ENCODE measurements at places on chromosomes 3 and 15.

DNA sequence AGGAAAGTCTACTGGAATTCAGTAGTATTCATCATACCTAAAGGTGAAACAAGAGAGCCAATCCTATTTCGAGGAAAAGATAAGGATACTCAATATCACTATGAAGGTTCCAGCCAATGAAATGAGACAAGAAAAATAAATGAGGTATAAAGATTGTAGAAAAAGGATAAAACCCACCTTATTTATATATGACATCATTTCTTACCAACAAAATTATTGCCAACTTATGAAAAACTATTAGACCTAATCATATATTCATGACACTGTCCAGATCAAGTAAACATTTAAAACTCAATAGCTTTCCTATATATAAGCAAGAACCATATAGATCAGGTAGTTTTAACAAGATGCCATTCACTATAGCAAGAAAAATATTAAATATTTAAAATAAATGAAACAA lies 110.4 kb upstream of the NR2E3 start:
- DNase-seq: no peak

DNA sequence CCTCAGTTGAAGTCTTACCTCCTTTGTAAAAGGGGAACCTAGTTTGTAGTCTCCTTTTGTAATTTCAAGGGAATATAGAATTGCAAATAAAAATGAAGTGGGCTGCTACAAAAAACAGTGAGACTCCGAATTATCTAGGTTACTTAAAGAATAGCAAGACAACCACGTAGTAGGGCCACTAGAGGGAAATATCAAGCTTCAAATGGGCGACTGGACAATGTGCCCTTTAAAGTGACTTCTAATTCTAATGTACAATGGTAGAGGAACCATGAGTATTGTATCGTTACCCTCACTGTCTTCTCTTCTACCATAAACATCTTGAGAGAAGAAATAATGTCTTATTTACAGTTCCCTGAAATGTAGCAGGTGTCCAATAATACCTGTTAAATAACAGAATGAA lies 56.3 kb downstream of the TP63 start:
- DNase-seq: no peak

DNA sequence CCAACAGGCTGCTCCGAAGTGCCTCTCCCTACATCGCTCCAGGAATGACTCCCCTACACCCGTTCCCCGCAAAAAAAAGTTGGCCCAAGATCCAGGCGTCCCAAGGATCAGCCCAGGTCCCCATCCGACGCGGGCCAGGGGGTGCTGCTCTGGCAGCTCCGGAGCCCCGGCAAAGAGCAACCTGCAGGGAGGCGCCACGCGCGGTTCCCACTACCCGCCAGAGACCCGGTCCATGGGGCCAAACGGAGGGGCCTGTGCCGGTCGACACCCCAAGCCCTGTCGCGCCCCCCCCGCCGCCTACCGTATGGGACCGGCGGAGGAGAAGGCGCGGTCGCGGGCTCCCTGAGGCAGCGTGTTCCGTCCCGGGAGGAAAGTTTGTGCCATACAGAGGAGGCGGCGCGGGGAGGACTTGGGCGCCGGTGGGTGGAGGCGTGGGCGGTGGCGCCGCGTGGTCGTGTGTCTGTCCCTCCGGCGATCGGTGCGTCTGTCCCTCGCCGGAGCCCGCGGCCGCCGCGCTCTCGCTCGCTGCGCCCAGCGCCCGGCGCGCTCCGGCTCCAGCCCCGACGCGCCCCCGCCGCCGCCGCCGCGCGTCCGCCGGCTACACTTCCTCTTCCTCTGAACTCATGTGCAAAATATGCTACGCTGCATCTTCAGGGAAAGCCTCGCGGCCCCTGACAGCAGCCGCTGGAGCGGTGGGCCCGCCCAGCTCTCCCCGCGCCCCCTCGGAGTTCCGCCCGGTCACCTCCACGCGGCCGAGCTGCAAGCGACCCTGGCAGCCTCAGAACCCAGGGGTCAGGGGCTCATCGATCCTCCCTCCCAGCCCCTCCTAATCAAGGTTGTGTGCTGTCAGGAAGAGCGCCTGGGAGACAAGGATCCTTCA lies at the start of gene RFTN1:
Gene RFTN1 (minus strand): TSS at position 559 of the 880 bp plus-strand sequence. CDS start 19,830 bp downstream, outside the sequence.
- DNase-seq: peak; percentile 75

- no peak for DNase-seq
These were observed 545.5 kb upstream of the MDFIC2 start for GRCh38 chr3:70857916-70858315.

DNA sequence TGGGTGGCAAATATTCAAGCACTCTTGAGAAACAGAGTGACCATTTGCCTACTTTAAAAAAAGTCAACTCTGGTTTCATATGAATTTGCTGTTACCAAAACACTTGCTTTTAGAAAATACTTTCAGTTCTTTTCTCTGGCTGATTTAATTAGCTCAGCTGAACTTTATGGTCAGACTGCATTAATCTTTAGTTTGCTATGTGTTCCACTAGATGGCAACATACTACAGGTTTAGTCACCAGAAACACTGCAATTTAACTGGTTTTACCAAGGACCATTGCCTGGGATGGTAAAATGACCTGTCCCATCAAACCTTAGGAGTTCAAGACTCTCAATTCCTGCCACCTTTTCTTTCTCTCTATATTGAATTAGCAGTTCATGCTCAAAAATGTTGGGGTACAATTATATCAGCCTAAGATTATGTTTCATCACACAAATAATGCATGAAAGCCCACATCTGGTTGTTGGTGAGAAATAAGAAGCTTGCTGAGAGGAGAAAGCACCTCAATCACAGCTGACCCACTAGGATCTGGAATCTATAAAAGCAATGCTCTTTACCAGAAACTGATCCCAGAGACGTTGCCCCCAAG lies 14.2 kb downstream of the EIF4E3 start:
- DNase-seq: no peak

DNA sequence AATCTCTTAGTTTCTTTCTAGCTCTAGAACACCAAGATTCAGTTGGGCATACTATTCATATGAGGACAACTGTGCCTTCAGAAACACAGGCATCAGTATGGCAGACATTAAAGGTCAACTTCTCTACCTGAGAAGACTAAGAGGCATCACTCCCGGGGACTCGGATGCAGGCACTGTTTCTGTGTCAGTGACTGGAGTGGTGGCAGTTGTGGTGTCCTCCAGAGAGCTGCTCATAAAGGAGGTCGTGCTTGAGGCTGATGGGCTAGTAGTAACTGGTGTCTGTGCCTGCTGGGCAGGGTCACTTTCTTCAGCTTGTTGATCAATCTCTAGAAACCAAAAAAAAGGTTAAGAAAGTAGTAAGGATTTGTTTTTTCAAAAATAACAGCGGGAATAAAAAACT lies 75.2 kb downstream of the FBXL22 start:
- no peak for DNase-seq

DNA sequence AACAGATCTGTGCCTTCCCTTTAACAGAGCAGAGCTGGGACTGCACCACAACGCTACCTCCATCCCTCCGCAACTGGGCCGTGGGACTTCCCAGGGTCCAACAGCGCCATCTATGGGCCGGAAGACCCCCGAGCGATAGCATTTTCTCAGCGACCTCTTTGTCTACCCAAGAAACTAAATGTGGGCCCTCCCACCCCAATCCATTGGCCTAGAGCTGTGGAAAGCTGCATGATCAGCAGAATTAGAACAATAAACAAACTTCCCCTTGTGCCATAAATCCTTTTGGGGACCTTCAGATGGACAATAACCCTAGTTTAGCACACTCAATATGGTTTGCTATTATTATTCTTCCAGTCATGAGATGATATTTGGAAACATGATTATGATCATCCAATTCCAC lies 74.8 kb upstream of the NTRK3 start:
- no peak for DNase-seq

- no peak for DNase-seq
These were observed 566.9 kb upstream of the CCDC54 start for GRCh38 chr3:106810300-106810875.

DNA sequence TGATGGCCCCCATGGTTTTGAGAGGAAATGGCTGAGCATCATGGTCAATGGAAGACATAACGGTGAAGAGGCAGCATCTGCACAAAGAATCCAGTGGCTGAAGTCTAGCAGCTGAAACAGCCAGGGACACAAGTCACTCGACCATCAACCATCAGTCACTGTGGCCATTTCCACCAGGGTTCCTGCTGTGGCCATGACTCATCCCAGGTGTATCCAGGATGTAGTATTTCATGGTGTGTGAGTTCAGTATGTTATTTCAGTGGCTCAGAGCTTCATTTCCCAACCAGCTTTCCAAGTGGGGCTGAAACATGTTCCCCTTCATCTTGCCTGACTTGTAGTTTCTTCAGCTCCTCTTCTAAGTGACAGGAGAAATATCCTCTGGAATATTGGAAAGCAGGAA lies 47.8 kb upstream of the WNT5A start:
- no peak for DNase-seq

DNA sequence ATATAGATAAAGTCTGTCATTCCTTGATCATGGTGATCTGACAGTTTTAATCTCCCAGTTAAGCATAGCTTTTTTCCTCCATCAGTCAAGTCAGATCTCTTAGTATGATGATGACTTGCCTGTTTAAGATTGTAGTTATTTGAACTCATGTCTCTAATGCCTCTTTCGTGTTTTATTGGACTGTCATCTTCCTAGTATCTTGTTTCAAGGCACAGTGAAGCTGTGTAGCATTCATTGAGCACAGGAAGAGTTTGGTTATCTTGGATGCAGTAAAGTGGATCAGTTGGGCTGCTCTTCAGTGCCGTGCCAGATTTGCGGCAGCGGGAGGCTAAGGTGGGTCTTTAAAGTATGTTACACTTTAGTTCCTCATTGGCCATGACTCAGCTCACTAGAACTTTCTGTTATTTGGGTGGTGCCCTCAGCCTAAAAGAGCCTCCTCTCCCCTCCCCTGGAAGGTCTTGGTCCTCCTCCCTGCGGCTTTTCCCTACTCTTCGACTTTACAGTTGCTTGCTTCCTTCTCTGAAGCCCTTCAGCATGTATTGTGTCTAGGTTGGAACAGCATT lies 45.7 kb upstream of the SKOR1 start:
- no peak for DNase-seq

GRCh38 chr3:71164881-71165280 lies 418.6 kb downstream of the FOXP1 start:
- no peak for DNase-seq

GRCh38 chr3:46110701-46111493 lies 83.6 kb upstream of the XCR1 start:
- peak; percentile 43 for DNase-seq

DNA sequence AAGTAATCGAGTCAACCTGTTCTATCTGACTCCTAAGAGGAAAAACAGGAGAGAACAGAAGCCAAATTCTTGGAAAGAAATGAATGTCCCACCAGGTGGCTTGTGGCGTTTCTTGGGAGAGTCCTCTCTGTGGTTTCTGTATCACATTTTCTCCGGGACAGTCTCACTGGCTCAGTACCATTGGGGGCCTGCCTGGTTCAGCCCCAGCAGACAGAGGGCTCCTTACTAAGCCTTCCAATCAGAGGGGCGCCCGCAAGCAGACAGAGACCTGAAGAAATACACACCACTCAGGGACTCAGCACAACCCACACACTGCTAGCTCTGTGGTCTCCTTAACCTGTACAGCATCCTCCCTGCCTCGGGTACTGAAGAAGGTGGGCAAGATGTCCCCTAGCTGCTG lies 302.1 kb downstream of the TLE3 start:
- no peak for DNase-seq

- no peak for DNase-seq
These were observed 78.0 kb upstream of the KCNH8 start for GRCh38 chr3:19070325-19070724.

- DNase-seq: no peak
These were observed 15.2 kb upstream of the ANKDD1A start for GRCh38 chr15:64896371-64897069.

- no peak for DNase-seq
These were observed 25.5 kb upstream of the SPTBN5 start for GRCh38 chr15:41919201-41919820.

DNA sequence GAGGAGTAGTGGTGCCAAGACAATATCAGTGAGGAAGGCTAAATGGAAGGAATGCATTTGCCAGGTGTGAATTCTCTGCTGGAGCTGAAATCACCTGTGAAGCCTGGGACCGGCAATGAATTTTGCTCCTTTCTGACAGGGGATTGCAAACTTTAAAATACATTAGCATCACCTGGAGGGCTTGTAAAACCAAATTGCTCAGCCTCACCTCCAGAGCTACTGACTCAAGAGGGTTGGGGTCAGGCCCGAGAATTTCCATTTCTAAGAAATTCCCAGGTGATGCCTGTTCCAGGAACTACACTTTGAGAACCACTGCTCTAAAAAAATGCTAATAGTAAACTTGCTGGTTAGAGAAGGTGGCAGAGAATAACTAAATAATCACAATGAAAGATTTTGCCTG lies 445.6 kb upstream of the RBMS3 start:
- DNase-seq: no peak

GRCh38 chr3:8987645-8988383 lies 24.5 kb upstream of the RAD18 start:
- DNase-seq: peak; percentile 57

- DNase-seq: no peak
These were observed 569.0 kb downstream of the TUSC7 start for GRCh38 chr3:117278424-117279190.

DNA sequence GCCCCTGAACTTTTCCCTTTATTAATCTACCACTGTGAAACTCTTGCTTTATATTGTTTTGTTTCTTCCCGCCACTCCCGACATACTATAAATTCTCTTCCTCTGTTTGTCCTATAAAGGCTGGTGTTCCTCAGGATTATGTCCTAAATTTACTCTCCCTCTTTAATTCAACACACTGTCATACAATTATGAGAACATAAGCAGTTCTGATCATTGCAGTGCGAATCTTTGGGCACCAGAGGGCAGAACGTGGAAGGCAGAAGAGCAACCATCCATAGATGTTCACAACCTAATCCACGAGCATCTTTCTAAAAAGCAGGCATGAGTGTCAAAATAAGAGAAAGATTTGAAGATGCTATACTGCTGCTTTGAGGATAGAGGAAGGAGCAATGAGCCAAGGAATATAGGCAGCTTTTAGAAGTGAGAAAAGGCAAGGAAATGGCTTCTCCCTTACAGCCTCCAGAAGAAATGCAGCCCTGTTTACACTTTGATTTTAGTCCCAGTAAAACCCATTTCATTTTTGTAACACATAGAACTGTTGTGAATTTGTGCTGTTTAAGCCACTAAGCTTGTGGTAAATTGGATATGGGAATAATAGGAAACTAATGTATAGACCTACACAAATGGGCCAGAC lies 179.4 kb downstream of the GBE1 start:
- DNase-seq: no peak

- DNase-seq: no peak
These were observed 195.7 kb downstream of the ZPLD1 start for GRCh38 chr3:102630531-102630930.

- DNase-seq: no peak
These were observed 69.6 kb upstream of the PPIB start for GRCh38 chr15:64232400-64232799.

GRCh38 chr15:45187894-45188830 lies at the start of gene SHF:
Gene SHF (minus strand): TSS chr15:45187966. CDS start chr15:45187951, 15 bp downstream.
- peak; percentile 82 for DNase-seq
